Hindlimb muscle (tissue), 1 donor: ENCODE measurements at places on chromosomes 11 and 22. TPM values are rescaled to one million over a fixed set of nuclear protein-coding genes. Genes with fewer than 3 reads are reported as not detected.
A peak's percentile ranks its signal among the peaks of the same experiment; 100 is the strongest.

The SULT4A1 gene
- polyA plus RNA-seq, result 3.5 TPM

- DNase-seq, result no peak
Measured at GRCh38 chr22:27370987-27371386, 430.6 kb downstream of the MN1 start.

The KIRREL3 gene
- 0.49 TPM for polyA plus RNA-seq

- no peak for DNase-seq
Measured at GRCh38 chr11:12446863-12447262, 69.5 kb downstream of the PARVA start.

- no peak for DNase-seq
Measured at GRCh38 chr11:12565406-12565805, 108.8 kb upstream of the TEAD1 start.

GRCh38 chr11:70040452-70040851 is 37.7 kb upstream of the ANO1 start:
- no peak for DNase-seq

DNA sequence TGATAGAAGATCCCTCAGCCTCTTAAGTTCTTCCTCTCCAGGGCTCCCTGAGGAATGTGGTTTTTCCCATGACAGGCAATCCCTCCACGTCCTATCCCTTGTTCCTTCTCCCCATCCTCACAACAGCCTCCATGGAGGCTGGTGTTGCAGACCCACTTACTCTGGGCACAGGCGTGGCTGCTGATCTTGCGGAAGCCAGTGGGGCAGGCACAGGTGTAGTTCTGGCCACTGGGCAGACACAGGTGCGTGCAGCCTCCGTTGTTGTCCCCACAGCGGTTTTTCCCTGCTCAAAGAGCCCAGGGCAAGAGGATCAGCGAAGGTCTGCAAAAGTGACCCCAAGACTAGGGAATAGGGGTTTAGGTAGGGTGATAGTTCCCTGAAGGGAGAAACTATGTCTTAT is 29.1 kb downstream of the LRP4 start:
- DNase-seq, result no peak

- DNase-seq, result no peak
Measured at GRCh38 chr11:12051287-12051662, 42.8 kb upstream of the DKK3 start.

The OSBP2 gene
- 4.4 TPM for polyA plus RNA-seq

GRCh38 chr11:134581966-134582769 is 170.1 kb upstream of the B3GAT1 start:
- no peak for DNase-seq

The PACSIN3 gene
- polyA plus RNA-seq, result 284 TPM

The ALDH3B1 gene
- 17.0 TPM for polyA plus RNA-seq

DNA sequence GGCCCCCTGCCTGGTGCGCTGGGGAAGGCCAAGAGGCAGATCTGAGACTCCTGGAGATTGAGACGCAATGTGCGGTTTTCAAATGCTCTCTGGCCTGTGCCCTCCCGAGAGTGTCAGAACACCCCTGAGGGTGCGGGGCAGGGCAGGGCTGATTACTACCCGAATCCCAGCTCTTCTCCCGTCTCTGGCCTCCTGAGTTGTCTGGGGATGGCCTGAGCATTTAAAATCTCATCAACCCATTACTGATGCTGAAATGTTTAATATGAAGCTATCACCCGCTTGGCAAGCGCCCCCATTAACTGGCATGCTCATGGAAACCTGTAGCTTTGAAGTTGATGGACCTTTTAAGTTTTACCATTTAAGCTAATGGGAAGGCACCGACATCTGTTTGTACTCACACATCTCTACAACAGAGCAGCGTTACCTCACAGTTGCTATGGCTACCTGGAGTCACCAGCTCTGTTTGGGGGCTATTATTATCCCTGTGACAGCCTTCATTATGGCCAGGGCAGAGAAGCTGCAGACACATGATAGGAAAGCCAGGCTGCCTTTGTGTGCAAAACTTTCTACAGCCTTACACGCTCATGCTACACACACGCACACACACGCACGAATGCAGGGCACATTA is 3.6 kb upstream of the MB start:
- DNase-seq, result peak; percentile 67

DNA sequence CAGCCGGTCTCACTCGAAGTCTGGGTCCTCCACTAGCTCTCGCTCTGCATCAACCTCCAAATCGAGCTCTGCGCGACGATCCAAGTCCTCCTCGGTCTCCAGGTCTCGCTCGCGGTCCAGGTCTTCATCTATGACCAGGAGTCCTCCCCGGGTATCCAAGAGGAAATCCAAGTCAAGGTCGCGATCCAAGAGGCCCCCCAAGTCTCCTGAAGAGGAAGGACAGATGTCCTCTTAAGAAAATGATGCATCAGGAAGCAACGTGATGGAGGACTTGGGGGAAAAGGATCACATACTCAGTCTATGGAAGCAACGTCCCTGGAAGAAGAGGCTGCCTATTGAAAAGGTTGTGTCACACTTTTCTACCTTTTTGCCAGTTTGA is 1.1 kb downstream of the SRSF8 start:
- no peak for DNase-seq

The DRICH1 gene
- 0.49 TPM for polyA plus RNA-seq

GRCh38 chr11:123258877-123259276 is 63.8 kb upstream of the CLMP start:
- DNase-seq, result no peak

- no peak for DNase-seq
Measured at GRCh38 chr11:15805726-15806125, 550.6 kb downstream of the SOX6 start.

DNA sequence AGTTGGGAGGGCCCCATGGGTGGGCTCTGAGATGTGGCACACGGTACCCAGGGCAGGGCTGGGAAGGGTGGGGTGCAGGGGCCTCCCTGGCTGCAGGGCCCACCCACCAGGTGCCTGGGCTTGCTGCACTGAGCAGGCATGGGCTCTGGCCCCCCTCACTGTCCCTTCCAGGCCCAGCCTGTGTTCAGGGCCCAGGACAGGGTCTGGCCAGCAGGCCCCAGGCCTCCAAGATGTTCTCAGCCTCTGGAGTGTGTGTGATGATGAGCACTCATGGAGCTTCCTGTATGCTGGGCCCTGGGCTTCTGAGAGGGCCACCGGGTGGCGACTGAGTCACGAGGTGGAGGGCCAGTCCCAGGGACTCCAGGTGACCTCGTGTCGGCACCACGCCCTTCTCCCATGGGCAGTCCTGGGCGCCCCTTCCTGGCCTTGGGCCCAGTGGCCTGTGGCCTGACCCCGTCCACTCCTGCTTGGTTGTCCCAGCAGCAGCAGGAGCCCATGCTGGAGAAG is 55.9 kb upstream of the CCDC188 start:
- DNase-seq, result no peak

GRCh38 chr11:72912253-72912652 is 98.0 kb downstream of the ATG16L2 start:
- DNase-seq, result no peak

GRCh38 chr11:129747071-129747470 is 68.6 kb upstream of the TMEM45B start:
- DNase-seq, result peak; percentile 53

GRCh38 chr22:24315367-24315966 is 44.8 kb downstream of the SPECC1L start:
- DNase-seq, result no peak

The PHRF1 gene
- 21.3 TPM for polyA plus RNA-seq

The BRSK2 gene
- polyA plus RNA-seq, result 1.1 TPM

DNA sequence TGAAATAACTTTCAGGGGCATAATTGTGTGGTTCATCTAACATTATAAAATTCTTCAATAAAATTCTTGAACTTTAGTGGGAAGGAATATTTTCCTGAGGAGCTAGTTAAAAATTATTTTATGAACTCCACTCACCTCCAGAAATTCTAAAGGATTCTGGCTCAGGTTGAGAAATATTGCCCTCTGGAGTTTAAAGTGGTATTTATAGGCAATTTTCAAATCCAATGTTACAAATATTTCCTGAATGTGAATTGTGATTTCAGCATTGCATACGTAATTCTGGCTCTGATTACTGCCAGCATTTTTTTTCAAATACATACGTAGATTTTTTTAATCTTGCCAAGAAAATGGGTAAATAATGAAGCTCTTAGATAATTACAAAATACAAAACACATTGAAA is 598.2 kb upstream of the ANO3 start:
- DNase-seq, result peak; percentile 0

The GAL3ST1 gene
- 6.5 TPM for polyA plus RNA-seq

The OR2D2 gene
- not detected for polyA plus RNA-seq

The CERK gene
- 20.5 TPM for polyA plus RNA-seq

GRCh38 chr11:13672576-13673210 is 4.2 kb downstream of the FAR1 start:
- DNase-seq, result no peak

- DNase-seq, result no peak
Measured at GRCh38 chr11:110409174-110409573, 20.6 kb upstream of the FDX1 start.

The UCP3 gene
- 4.7 TPM for polyA plus RNA-seq
